Stimulated activated CD8-positive, alpha-beta memory T cell treated with anti-CD3 and anti-CD28 coated beads, Interleukin-4, amount 100 ng/mL, for 24 hours (primary cell): ENCODE measurements at places on chromosomes 7 and 10.

GRCh38 chr10:86711513-86712316, 43.4 kb downstream of the LDB3 start:
- peak; percentile 42 for DNase-seq

DNA sequence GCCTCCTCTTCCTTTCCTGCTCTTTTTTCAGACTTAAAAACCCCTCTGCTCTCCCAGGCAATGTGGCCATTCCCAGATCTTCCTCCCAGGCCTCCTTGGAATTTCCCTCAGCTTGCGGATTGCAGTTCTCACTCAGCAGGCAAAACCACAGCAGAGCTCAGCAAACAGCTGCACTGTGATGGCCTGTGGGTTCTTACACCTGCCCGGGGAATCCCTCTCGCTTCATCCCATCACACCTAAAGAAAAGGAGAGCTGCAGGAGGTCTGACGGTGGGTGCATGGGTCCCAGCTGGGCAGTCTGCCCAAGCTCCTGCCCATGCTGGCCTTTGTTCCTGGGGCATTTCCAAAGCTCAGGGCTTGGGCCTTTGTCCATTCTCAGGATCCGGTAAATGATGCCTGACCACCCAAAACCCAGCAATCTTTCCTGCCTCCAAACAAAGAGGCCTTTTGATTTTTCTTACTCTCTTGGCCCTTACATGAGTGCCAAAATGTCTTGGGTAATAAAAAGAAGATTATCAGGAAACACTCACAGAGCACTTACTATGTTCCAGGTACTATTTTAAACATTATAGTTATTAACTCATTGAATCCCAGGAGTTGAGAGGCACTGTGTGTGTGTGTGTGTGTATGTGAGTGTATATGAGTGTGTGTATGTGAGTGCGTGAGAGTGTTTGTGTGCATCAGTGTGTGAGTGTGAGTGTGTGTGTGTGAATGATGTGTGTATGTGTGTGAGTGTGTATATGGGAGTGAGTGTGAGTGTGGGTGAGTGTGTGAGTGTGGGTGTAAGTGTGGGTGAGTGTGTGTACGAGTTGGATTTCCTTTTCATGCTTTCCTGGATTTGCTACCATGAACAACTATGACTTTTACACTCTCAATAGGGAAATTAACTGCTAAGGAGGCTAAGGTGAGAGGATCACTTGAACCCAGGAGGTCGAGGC, 64.5 kb upstream of the PODXL start:
- no peak for DNase-seq

DNA sequence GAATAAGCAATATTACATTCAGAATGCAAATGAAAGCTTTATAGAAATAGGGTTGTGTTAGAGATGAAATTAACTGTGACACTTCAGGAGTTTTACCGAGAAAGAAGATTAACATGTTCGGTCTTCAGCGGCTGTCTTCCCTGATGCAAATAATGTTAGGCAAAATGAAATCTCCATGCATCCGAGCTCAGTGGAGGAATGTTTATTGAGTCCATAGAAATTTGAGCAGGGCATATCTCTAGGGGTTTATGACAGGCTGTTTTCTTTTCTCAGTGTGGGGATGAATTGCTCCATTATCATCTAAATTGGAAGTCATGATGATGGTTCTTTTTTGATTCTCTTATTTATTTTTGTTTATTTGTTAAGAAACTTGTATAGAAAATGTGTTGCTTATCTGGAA, 31.7 kb downstream of the DYNC1I1 start:
- no peak for DNase-seq

DNA sequence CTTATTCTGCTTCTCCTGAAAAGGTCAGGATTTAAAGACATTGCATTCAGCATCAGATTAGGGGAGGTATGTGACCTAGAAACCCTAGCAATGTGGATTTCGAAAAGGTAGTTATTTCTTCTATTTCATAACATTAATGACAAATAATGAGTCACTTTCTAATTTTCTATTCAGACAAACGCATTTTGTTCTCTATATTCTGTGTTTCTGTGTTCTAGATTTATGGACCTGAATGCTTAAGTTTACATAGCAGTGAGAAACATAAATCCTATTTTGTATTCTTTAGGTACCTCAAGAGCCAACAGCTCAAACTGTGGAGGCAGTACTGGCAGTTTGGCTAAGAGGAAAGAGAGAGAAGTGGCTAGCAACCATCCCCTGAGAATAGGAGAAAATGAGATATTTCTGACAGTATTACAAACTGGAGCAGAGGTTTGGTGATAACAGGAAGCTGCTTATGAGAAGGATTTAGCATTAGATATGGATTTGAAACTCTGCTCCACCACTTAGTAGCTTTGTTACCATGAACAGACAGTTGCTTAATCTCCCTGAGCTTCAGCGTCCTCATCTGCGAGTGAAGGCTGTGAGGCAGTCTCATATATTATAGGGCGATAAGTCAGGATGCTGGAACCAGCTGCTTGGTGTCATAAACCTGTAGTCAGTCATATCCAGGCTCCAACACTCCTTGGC, 28.2 kb downstream of the CDK14 start:
- no peak for DNase-seq

GRCh38 chr10:70337201-70337651, 45.2 kb downstream of the LRRC20 start:
- DNase-seq, result no peak

DNA sequence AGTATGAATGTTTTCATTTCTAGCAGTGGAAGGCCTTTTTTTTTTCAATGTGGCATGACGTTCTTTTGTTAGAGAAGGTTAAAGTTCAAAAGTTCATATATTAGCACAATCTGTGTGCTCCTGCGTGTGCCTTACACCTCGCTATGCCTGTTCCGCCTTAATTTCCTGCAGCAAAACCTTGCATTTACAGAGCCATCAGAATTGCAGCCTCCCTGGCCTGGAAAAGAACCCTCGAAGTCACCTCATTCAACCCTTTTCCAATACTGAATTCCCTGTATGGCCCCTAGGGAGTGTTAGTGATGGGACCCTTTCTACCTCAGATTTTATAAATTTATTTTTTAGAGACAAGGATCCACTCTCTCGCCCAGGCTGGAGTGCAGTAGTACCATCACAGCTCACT, 103.5 kb upstream of the ZNF438 start:
- no peak for DNase-seq

DNA sequence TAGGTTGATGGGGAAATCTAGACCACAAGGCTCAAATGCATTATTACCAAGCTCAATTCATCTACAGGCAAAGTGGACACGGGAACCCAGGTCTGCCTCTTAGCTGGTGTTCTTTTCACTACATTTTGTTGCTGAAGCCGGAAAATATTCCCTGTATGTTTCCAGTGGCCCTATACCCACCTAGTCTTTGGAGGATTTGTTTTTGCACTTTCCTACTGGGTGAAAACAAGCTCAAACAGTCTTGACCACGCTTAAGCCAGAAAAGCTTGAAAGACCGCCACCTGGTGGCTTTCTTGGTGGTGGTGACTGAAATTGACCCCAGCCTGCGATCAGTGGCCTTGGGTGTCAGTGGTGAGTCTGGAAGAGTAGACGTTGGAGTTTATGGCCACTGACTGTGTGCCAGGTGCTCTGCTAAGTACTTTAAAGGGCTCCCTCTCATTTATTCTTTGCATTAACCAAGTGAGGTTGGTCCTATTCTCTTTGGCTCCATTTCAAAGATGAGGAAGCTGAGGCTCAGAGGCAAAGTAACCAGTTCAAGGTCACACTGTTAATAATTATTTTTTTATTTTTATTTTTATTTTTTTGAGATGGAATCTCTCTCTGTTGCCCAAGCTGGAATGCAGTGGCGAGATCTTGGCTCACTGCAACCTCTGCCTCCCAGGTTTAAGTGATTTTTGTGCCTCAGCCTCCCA, 11.1 kb upstream of the CRTAC1 start:
- peak; percentile 14 for DNase-seq
